Smooth muscle cell of the coronary artery (primary cell): ENCODE measurements at places on chromosomes 6 and 20. TPM values are rescaled to one million over a fixed set of nuclear protein-coding genes. Genes with fewer than 3 reads are reported as not detected.

Gene HLA-DRB1
- total RNA-seq = 0.12 TPM in 1 of 2 replicates, not detected in the other

Gene ATAT1
- 2.5 and 4.0 TPM in 2 replicates for total RNA-seq

Gene HLA-DOB
- total RNA-seq = 0.59 TPM in 1 of 2 replicates, not detected in the other

Gene CCN5
- 1.5 and 533 TPM in 2 replicates for total RNA-seq

Gene MOXD1
- total RNA-seq = 1.4 and 81.2 TPM in 2 replicates

Gene DXO
- 6.9 and 12.9 TPM in 2 replicates for total RNA-seq

Gene SLCO4A1
- total RNA-seq = 0.35 TPM in 1 of 2 replicates, not detected in the other

Gene GRM4
- total RNA-seq = not detected in 2 replicates

Gene WASF1
- total RNA-seq = 4.7 and 5.2 TPM in 2 replicates

Gene SULF2
- total RNA-seq = 20.0 and 26.4 TPM in 2 replicates

Gene BMP7
- under 0.01 TPM in 1 of 2 replicates, not detected in the other for total RNA-seq

Gene SLC22A7
- total RNA-seq = not detected in 2 replicates

Gene COL10A1
- under 0.01 and 1.1 TPM in 2 replicates for total RNA-seq

Gene CST4
- 0.60 TPM in 1 of 2 replicates, not detected in the other for total RNA-seq

Gene CUTA
- total RNA-seq = 95.1 and 135 TPM in 2 replicates

Gene RAET1E
- total RNA-seq = 0.15 and 0.47 TPM in 2 replicates

Gene KIF25
- total RNA-seq = not detected in 2 replicates

Gene TMEM239
- 0.35 TPM in 1 of 2 replicates, not detected in the other for total RNA-seq

Gene RAET1L
- total RNA-seq = not detected in 2 replicates
